GM10248 (cell line): ENCODE measurements at places on chromosomes 11 and 22.
A peak's percentile ranks its signal among the peaks of the same experiment; 100 is the strongest.

DNA sequence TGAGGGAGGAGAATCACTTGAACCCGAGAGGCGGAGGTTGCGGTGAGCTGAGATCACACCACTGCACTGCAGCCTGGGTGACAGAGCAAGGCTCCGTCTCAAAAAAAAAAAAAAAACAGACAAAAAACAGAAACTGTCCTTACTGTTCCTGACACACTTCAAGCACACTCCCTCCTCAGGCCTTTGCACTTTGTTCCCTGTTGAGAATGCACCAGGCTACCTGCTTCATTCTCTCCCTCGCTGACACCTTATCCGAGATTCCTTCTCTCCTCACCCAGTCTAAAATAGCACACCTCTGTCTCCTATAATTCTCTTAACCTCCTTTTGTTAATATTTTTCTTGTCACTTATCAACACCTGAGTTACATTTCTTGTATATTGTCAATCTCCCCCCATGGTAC lies 32.3 kb upstream of the TECTA start:
- no peak for DNase-seq

DNA sequence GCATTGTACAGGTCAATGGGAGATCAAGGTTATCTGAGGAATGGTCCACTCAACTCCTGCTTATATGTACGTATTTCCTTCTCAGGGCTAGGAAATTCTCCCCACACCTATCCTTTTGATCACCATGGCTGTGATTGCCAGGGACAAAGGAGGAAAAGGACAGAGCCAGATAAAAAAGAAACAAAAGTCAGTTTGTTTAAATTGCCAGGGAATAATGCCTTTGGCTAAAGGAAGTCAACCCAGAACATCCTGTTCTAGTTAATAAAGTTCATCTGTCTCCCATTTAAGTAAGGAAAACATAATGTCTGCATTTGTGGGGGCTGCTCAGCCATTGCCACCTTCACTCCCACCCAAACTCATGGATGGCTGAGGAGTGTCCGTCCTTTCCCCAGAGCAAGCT lies 124.7 kb downstream of the ME3 start:
- no peak for DNase-seq

DNA sequence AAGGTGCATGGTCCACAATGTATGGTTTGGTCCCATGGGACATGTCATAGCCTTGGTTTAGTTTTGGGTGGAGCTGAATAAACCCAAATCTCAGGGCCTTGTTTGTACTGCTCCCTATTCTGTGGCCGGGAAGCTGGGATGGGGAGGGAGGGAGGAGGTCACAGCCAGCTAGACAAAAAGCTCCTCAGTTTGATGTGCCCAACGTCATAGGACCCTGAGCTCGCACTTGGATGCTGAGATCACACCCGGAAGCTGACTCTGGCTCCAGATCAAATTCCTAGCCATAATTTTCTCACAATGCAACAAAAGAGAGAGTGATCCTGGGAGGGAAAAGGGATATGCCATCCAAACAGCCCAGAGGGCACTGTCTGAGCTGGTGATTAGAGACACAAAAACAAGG lies 1.5 kb downstream of the HSPB2 start:
- no peak for DNase-seq

DNA sequence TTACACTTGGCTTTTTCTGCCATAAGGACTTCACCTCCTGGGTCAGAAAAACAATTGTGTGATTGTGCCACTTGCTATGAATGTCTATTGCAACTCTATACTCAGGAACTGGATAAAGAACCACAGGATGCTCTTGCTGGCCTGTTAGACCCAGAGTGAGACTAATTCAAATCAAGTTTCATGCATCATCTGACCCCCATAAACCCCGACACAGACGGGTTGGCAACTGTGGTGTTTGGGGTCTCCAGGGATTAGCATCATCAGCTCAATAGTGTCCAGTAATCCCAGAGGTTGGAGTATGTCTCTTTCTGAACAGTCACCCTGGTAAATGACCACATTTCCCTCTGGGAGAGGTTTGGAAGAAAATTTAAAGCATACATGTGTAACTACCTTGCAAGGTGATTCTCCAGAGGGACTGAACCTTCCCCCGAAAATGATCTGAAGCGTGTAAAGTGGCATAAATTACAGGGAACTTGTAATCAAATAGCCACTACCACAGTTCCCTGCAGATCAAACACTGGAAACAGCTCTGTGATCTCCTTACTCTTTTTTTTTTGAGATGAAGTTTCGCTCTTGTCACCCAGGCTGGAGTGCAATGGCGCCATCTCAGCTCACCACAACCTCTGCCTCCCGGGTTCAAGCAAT lies 1097.6 kb downstream of the TBC1D22A start:
- DNase-seq: no peak

DNA sequence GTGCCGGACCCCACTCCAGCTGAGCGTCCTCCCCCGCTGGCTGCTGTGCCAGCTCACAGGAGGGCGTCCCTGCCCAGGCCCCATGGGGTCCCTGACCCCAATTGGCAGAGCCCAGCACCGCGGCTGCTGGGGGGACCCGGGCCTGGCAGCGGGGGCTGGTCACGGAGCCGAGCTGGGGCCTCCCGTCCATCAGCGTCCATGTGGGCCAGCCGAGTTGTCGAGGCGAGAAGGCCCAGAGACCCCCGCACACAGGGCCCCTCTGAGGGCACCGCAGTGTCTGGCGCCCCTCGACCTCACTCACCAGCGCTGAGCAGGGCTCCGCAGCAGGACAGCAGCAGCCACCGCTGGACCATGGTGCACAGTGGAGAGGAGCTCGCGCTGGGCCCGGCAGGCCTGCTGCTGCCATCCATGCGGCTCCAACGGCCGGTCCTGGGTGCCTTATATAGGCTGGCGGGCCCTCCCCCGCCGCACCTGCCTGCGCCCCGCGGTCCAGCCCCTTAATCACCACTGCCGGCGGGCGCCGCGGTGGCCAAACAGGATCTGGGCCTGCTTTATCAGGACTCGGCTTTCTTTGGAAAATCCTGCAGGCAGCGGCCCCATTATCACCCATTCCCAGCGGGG lies at the start of gene MUC6:
Gene MUC6, minus strand, starts transcription at position 416 of the 621 bp plus-strand sequence. Its CDS starts 63 bp downstream, at position 353.
- no peak for DNase-seq

GRCh38 chr11:117180661-117181585 lies 2.4 kb downstream of the SIDT2 start:
- peak; percentile 80 for DNase-seq

DNA sequence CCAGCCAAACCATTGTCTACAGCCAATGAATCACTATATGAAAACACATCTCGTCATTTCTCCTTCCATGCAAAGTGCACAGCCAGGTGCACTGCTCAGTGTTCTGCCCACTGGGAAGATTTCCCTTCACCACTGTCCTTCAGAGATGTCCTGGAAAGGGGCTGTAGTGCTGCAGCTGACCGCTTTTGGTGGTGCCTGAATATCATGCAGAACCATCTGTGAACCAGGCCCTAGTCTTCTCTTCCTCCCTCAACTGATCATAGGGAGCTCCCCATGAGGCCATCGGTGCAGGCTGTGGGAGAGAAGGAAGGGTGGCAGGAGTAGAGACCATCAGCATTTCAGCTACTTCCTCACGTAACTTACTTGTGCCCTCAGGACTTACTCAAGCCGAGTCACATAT lies 70.2 kb downstream of the GAB4 start:
- no peak for DNase-seq

GRCh38 chr11:102683277-102683676 lies 22.3 kb downstream of the MMP27 start:
- no peak for DNase-seq

- no peak for DNase-seq
Observed at GRCh38 chr11:67375320-67376055, 2.1 kb upstream of the CLCF1 start.

DNA sequence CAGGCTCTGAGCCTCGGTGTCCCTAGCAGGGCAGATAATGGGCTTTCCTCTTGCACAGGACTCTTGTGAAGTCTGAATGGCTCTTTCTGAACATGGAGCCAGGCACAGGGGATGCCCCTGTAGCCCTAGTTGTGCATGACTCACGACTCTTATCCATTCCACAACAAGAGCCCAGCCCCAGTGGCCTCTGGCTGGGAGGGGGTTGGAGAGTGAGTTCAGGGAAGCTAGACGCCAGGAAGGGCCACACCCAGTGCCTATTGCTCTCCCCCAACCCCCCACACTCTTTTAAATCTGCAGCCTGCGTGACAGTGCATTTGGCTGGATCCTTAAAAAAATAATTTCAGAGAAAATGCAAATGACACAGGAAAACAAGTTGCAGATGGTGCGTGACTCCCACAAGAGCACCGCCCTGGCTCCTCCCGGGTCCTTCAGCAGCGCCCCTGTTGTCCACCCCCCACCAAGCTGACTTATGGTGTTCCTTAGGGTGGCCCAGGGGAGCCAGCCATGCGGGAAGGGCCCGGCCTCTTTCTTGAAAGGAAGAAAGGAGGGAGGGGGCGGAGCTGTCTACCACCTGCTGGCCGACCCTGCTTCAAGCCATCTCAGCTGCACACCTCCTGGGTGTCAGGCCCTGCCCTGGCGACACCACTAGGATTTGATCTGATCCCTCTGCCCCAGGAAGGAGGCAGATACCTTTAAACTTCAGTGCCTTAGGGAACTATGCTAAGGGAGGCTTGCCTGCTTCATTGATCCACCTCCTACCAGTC lies 74.7 kb downstream of the MN1 start:
- no peak for DNase-seq
